Activated T-helper 1 cell treated with anti-CD3 and anti-CD28 coated beads, Interleukin-2, amount 50 U/mL, for 16 hours (primary cell): ENCODE measurements at places on chromosomes 12 and 14.

GRCh38 chr12:76047060-76047459 lies 15.5 kb upstream of the PHLDA1 start:
- DNase-seq: no peak

DNA sequence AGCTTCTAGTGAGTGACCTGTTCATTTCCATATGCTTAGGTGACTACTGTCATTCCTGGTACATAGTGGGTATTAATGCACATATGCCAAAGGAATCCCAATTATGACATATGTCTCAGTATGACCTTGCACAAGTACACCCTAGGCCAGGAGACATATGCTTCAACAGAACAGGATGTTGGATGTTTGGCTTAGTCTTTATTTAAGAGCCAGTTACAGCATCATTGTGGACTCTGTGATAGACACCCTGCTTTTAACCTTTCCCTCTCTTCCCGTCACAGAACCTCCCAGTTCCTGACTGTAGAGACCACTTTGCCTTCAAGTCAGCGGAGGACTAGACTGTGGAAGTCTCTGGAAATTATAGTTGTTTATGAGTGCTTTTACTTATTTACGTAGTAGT lies 72.9 kb downstream of the DAAM1 start:
- no peak for DNase-seq

DNA sequence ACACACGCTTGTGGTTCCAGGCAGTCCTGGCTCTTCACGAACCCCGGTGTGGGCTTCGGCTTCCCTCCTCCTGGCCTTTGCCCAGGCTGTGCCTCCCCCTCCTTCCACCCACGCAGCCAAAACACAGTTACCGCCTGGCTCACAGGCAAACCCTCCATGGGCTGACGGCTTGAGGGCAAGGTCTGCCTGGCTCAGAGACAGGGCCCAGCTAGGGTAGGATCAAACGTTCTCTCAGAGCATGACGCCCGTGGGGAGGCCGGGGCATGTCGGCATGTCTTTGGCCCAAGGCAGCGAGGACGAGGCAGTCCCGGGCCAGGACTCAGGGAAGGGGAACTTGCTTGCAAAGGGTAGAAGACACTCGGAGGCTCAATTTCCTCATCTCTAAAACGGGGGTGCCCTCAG lies 2.1 kb downstream of the SLC25A47 start:
- DNase-seq: no peak

GRCh38 chr12:58995666-58996363 lies 75.5 kb upstream of the LRIG3 start:
- DNase-seq: no peak

DNA sequence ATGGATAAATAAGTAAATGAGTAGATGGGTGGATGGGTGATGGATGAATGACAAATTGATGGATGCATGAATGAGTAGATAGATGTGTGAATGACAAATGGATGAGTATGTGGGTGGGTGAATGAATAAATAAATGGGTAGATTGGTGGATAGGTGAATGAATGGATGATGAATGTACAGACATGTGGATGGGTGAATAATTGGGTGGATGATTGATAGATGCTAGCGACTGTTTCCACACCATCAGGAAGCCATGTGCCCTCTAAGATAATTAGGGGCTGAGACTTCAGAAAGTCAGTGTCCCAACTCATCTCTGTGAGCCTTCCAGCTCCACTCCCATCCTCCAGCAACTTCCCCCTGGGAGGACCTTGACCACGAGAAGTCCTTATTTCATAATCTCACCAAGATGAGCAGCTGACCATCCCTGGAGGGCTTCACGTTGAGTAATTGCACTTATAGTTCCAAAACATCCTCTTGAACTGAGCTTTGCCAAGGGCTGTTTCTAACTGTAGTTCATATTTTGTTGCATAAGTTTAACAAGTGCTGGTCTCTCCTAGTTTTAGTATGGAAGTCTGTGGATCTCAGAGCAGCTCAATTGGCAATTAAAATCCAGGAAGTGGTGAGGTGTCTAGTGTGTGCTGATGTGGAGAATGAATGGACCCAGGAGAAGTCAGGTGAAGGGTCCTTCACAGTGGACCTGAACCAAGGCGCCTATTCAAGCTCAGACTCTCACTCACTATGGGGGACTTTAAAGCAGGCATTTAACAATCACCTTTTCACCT lies 295.7 kb downstream of the ADGRD1 start:
- no peak for DNase-seq

DNA sequence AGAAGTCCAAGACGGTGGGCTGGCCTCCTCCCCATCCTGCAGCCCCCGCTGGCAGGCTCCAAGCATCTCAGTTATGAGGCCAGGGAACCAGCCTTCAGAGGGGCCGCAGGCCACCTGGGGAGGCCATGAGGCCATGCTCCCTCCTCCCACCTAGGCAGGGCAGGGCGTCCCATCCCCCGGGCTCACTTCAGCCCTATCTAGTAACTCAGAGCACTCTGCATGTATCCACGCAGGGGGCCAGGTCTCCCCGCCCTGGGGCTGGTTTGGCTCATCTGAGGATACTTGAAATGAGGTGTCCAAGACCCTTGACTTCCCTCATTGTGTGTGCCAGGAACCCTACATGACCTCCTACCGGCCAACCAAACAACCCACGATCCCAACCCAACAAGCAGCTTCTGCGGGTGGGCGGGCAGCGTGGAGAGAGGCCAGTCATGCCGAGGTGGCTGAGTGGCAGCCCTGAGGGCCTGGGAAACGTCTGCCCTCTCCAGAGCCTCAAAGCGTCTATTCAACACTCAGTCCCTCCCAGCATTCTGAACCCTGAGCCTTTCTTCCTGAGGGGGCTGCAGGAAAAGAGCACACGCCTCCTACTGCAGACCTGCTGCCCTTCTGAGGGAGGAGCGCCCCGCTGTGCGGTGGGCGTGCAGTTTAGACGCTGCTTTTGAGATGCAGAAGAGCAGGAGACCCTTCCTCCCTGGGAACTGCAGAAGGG lies 16.8 kb downstream of the ISCA2 start:
- DNase-seq: no peak

- DNase-seq: no peak
Measured at GRCh38 chr12:55711786-55712553, 3.9 kb upstream of the BLOC1S1 start.

DNA sequence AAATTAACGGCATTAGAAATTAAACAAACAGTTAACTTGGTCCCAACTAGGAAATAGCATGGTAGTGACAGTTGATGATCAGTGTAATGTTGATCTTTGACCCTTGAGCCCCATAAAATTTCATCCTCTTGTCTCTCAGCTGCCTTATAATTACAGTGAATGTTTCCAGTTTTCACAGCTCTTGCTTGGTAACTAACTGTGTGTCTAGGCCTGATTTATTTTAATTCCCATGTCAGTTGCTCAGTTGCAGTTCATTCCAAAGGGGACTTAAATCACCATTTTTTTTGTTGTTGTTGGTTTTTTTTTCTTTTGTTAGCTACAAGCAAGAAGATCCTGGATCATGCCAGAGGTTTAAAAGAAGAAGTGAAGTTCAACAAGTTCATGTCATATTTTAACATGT lies 1883.7 kb upstream of the FLRT2 start:
- no peak for DNase-seq

- no peak for DNase-seq
Measured at GRCh38 chr14:88044776-88045446, 40.0 kb downstream of the GPR65 start.

DNA sequence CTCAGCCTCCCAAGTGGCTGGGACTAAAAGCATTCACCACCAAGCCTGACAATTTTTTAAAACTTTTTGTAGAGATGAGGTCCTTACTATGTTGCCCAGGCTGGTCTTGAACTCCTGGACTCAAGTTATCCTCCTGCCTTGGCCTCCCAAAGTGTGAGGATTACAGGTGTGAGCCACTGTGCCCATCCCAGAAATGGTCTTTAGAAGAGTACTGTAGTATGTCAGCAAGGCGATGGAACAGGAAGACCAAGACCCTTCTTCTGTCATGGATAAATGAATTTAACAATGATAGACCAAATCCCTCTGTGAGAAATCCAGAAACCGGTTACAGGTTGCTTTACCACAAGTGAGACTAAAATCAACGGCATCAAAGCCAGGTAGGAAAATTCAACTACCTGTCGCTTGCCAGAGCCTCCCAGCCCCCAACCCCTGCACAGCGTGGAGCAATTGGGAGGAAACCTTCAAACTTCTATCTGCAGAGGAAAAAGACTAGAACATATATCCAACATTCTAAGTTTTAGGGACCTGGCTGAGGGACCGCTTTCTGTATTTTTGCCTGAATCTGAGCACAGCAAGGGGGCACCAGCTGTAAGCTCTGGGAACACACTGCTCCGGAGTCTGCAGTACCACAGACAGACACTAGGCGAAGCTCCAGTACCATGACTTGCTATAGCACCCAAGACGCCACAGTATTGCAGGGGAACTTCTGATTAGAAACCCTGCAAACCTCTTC lies 51.3 kb downstream of the CPSF6 start:
- peak; percentile 54 for DNase-seq

- no peak for DNase-seq
Measured at GRCh38 chr12:122989225-122989839, 8.9 kb downstream of the ARL6IP4 start.

DNA sequence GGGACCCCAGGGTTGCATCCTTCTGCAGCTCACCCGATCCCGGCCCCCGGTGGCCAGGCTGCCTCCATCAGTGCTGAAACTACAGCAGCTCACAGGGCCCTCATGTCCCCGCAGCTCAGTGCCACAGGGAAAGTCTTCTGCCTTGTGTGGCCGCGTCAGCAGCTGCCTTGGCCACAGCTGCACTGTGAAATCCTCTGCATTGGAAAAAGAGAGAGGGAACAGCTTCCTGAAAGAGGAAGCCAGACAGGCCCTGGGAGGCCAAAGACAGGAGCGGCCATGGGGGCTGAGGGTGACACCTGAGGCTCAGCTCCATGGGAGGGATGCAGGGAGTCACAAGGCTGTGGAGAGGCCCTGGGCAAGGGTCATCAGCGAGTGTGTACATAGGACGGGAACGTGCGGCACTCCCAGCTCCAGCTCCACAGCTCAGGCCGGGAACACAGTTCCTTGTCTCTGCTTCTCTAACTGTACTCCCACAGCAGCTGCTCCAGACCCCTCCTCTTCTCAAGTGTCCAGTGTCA lies 32.7 kb downstream of the PARP2 start:
- DNase-seq: no peak

DNA sequence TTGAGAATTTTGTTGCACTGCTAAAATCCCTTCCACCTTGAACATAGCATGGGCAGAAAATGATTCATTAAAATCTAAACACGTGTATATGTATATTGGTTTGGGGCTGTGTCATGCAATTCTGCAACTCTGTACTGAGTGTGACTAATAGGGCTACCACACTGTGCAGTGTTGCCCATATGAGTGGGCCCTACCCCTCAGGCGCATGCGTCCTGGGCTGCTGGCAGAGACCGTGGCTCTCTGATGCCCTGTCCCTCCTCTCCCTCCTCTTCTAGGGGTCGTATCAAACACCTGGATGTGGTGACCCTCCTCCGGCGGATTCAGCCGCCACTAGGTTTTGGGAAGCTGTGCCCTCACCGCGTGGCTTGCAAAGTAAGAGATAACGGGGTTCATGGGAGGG lies 128.4 kb upstream of the FKBP4 start:
- DNase-seq: no peak

GRCh38 chr12:96994900-96995299 lies 87.8 kb downstream of the NEDD1 start:
- DNase-seq: no peak

DNA sequence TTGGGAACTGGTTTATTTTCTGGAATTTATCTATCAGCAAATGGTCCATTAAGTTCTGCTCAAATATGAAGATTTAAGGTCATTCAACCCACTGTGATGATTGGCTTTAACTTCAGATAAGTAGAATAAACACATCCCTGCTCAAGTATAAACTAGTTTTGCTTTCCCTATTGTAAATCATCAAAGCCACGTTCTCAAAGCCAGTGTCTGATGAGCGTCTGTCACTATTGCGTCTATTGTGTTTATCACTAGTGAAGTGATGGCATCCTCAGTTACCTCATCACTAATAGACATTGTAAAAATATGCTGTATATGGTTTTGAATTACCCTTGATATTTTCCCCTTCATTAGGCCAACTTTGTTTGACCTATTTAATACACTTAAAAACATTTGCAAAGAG lies 351.3 kb downstream of the BCAT1 start:
- DNase-seq: no peak

DNA sequence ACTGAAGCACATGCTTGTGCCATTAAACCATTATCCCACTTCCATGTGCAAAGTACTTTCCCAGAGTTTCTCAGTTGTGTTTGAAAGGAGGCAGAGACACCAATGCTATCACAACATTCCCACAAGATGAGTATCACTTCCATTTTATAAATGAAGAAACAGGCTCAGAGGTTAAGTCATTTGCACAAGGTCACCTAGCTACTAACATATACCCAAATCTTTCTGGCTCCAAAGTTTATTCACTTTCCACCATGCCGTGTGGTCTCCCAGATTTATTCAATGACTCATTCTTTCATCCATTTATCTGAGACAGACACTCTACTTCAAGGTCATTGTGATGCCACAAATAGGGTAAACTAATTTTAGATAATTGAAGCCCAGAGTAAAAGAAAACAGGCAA lies 9.4 kb downstream of the ART4 start:
- no peak for DNase-seq

DNA sequence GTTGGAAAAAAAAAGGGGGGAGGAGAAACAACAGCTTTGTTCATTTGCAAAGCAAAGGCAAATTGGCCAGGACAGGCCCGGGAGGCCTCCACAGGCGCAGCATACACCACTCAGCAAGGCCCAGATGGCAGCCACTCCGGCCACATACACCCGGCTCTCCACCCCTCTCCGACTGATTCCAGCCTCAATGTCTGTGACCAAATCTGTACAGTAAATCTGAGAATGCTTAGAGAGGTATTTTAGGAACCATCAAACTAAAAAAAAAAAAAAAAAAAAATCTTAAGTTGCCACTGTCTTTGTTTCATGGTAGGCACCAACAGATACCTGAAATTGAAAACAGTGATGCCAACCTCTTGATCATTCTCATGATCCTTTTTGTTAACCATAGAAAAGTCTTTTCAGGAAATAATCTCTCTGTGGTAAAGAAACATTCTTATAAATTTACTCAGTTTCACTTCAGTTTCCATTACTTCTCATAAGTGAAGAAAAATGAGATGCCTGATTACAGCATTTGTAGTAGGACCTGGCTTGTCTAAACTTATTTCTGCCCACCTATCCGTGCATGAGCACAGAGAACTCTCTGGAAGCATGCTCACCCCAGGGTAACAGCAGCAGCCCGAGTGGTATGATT lies 20.2 kb downstream of the VPS37B start:
- DNase-seq: no peak

- DNase-seq: no peak
Measured at GRCh38 chr12:49000346-49000745, 1.2 kb upstream of the DDN start.

DNA sequence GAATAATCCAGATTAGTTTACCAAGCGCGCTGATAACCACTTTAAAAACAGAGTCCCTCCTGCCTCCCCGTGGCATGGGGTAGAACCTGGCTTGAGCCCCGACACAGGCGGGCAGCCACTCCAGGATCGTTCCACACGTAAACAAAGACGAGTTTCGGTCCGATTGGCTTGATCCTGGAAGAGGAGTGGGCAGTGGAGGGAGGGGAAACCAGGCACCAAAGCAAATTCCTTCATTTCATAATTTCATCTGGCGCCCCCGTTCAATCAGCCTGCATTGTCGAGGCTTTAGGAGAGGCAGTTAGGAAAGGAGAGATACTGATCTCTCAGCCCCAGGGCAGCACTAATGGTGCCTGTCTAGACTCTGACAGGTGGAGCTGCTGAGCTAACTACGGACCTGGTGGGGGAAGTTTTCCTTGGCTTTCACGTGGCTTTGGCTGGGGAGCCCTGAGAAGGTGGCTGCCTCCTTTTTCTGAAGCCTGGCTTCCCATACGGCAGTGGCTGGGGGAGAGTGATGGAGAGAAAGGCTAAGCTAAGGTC lies 751 bp upstream of the GPRC5A start:
- no peak for DNase-seq
